ENCODE measurements at places on chromosomes 3 and 15.

- DNase-seq = no peak
These were observed 1.8 kb downstream of the CLASP2 start for GRCh38 chr3:33716227-33716626.

- no peak for DNase-seq
These were observed 475.4 kb downstream of the AGBL1 start for GRCh38 chr15:86555098-86555497.

- DNase-seq = peak; percentile 17
These were observed 3.8 kb upstream of the GABPB1 start for GRCh38 chr15:50358845-50359244.

- DNase-seq = no peak
These were observed 111.7 kb downstream of the NUP210 start for GRCh38 chr3:13308380-13308801.

- peak; percentile 78 for DNase-seq
These were observed 18.3 kb downstream of the MYZAP start for GRCh38 chr15:57609805-57610529.

DNA sequence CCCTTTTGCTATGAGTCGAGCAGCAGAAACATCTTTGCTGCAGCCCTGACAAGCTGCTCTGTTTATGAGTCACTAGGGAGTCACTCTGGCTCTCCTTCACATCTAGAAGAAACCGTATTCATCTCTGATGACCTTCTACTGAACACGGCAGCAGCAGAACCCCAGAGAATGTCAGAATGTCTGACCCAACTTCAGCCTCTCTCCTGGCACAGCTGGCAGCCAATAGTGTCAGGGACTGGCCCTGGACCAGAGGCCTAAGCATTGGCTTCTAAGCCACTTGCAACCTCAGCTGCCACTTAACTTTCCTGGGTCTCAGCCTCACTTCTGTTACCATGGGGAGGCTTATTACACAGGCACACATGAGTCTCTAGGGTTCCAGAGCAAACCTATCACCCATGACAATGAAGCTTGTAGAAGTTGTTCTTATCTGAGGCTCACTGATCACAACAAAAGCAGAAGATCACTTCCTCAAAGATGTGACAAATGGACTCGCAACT lies 184.1 kb upstream of the TLE3 start:
- DNase-seq = no peak

DNA sequence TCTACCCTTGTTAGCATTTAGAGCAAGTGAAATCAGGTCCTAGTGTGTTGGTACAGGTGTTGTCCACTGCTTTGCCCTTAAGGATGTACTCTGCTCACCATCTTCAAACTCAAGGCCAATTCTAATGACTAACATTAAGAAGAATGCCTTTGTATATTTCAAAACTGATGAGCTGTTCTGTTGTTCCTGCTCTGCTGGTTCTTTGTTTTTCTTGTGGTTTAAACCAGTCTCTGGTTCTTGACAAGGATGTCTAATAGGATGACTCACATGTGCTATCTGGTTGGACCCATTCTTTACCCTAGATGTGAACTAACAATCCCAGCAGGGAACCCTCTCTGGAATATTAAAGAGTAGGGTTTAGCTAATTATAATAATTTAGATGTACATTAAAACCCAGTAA lies 17.3 kb downstream of the ABHD5 start:
- no peak for DNase-seq

DNA sequence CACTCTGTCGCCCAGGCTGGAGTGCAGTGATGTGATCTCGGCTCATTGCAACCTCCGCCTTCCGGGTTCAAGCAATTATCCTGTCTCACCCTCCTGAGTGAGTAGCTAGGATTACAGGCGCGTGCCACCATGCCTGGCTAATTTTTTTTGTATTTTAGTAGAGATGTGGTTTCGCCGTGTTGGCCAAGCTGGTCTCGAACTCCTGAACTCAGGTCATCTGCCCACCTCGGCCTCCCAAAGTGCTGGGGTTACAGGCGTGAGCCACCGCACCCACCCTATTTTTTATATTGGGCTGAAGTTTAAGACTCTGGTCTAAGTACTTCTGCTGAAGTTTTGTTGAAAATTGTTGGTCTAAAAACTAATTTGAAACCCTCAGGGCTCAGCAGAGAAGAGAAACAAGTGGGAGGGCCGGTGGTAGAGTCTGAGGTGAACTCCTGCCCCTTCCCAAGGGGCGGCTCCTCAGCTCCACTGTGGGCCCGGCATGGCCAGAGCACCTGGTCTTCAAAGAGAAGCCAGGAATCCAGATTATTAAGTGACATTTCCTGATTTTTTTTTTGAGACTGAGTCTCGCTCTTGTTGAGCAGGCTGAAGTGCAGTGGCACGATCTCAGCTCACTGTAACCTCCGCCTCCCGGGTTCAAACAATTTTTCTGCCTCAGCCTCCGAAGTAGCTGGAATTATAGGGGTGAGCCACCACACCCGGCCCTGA lies 4.0 kb downstream of the HDAC11 start:
- no peak for DNase-seq

DNA sequence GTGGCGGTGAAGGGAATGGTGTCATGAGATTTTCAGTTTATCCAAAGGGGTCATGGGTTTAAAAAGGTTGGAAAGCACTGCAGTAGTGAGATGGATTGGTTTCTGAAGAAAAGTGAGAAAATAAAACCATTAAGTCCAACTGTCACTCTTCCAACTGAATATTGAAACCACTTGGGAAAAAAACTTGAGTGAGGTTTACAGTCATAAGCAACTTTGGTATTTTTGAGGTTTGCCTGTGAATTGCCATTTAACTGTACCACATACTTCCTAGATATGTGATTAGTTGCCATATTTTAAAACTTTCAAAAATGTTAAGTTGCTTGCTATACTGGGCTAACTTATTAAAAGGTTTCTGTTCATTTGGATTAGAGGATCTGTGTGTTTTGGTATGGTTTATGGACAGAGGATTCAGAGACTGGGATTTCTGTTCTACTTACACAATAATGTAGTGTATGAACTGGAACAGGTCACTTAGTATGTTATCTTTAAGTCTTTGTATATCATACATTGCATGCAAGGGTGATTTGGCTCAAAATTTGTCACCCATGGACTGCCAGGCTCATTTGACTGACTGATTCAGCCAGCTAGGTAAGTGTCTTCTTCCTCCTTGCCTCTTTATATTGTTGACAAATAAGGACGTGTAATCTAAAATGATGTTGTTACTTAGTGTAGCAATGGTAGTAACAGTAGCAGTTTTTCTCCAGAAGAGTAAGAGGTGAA lies 201.4 kb upstream of the EOMES start:
- no peak for DNase-seq

DNA sequence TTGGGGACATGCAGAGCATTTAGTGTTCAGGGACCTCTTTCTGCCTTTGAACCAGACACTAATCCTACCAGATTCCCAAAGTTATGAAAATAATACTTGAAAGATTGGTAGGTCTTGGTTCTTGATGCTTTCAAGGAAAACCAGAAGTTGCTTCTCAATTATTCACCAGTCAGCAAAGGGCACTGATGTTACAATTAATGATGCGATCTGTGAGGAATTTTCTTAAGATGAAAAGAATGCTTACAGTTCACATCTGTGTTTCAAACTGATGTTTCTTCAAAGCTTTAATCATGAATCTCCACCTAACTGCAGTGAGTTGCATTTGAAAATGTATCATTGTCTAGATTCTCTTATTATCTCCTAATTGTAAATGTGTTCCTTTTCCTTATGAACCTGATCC lies 161.0 kb downstream of the NAALADL2 start:
- no peak for DNase-seq

GRCh38 chr15:39135989-39136388 lies 444.9 kb upstream of the THBS1 start:
- DNase-seq = peak; percentile 92

GRCh38 chr15:63596676-63597037 lies 530 bp upstream of the FBXL22 start:
- DNase-seq = no peak

DNA sequence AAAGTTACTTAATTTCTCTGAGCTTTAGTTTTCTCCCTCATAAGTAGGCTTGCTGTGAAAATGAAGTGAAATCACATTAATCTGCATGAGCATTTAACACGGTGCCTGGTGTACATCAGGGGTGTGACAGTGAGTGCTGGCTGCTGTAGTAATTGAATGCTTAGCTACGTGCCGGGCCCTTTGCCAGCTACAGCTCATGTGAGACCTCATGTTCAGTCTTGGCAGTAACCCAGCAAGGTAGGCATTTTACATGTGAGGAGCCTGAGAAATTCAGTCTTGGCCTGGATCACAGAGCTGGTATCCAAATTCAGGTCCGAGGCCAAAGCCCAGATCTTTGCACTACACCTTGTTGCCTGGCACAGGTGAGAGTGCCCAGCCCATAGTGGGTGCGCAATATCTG lies 9.1 kb downstream of the GHRL start:
- DNase-seq = no peak

GRCh38 chr3:171365489-171365888 lies 94.7 kb downstream of the TNIK start:
- no peak for DNase-seq

DNA sequence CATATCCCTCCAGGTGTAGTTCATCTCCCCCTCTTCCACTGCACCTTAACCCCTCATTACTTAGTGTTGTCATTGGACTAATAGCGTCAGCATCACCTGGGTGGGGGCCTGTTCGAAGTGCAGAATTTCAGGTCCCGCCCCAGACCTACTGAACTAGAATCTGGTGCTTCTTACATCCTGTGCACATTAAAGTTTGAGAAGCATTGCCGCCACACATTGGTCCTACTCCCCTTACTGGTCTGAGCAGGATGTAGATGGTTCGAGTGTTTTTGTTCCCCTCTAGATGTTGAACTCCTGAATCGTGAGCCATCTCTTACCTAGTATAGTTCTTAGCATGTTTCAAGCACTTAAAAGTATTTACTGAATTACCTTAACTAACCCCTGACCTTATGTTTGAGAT lies 13.2 kb downstream of the KLHL18 start:
- no peak for DNase-seq

- DNase-seq = no peak
These were observed 31.7 kb downstream of the HGD start for GRCh38 chr3:120650311-120650710.

GRCh38 chr3:185965496-185965895 lies 27.7 kb upstream of the TRA2B start:
- DNase-seq = no peak

DNA sequence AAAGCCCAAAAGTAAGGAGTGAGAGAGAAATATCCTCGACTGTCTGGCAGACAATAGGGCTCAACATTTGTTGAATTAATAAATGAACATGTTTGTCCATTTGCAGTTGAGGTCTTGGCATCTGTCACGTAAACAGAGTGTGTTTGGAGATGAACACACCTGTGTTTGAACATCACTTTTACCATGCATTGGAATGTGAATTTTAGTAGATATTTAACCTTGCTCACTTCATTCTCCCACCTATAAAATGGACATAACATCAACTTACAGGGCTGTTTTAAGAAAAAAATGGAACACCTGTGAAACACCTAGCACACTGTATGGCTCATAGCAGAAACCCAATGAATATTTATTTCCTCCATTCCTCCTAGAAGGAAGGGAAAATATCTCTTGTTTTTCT lies 204.8 kb downstream of the KCNMB2 start:
- DNase-seq = no peak

DNA sequence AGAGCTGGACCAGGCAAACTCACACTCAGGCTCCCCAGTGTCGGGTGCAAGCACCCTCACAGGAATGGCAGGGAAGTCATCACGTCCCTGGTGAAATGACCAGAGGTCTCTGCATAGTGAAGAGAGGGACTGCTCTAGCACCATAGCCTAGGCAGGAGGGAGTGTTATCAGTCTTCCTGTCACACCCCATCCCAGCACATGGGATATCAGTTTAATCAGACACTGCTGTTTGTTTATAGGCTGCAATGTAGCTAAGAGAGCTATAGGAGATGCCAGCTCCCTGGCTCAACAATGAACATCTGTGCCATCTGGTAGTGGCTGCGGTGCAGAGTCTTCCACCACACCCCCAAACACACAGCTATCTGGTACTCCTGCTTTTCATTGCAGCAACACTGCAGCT lies 776.6 kb downstream of the ZNF385D start:
- DNase-seq = no peak

GRCh38 chr3:192889679-192890078 lies 28.0 kb downstream of the MB21D2 start:
- no peak for DNase-seq

GRCh38 chr15:58504674-58505234 lies 73.0 kb downstream of the LIPC start:
- no peak for DNase-seq

DNA sequence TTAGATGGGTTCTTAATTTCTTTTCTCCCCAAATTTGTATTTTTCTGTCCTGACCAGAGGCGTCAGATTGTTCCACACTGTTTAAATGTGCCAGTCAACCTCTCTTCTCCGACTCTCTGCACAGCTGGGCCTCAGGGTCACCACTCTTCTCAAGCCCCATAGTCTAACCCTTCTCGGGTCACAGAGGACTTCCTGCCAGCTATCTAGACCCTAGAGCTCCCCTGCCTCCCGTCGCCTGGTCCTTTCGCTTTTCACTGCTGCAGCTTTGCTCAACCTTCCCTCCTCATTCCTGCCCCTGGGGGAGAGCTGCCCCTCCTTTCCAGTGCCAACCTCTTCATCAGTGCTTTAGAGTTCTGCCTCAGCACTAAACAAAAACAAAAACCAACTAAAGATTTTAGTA lies 151.7 kb downstream of the ATG7 start:
- DNase-seq = no peak

GRCh38 chr3:17730318-17730967 lies 12.0 kb downstream of the TBC1D5 start:
- DNase-seq = no peak

GRCh38 chr3:115384381-115384780 lies 237.3 kb upstream of the ZBTB20 start:
- no peak for DNase-seq

DNA sequence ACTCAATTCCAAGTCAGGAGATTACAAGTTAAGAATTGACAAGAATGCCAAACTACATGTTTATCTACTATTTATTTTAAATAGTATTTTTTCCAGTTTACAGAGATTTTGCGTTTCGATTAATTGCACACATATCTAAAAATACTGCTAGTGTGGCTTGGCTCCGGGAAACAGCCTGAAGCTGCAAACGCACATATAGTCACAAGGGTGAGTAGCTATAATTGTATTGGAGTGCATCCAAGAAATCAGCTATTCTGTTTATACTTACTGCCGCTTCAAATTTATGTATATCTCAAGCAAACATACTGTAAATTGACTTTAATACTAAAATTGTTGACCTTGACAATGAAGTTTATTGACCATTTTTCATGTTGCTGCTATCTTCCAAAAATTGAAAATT lies 77.0 kb upstream of the PLSCR5 start:
- DNase-seq = no peak

GRCh38 chr15:96972201-96972600 lies 641.7 kb downstream of the NR2F2 start:
- DNase-seq = no peak

DNA sequence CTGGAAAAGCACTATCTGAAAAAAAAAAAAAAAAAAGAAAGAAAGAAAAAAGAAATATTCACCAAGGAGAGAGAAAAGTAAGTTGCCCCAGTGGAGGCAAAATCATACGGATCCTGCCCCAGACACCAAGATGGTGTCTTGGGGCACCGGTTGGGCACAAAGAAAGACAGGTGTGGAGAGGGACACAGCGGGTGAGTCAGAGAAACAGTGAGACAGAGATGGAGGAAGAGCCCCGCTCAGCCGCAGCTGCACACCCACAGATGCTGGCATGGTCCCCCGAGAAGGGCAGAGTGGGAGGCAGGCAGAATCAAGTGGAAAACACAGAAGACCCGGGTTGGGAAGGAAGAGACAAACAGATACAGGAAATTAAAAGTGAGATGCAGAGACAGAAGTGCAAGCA lies 129.7 kb upstream of the SMAD3 start:
- no peak for DNase-seq

GRCh38 chr3:27219127-27219845 lies 149.9 kb downstream of the NEK10 start:
- DNase-seq = peak; percentile 11

Data from GM04504 (cell line).